Kidney capillary endothelial cell (primary cell): ENCODE measurements at places on chromosomes 1 and 21.

GRCh38 chr1:234938924-234939323, 189.7 kb downstream of the TOMM20 start:
- no peak for DNase-seq

DNA sequence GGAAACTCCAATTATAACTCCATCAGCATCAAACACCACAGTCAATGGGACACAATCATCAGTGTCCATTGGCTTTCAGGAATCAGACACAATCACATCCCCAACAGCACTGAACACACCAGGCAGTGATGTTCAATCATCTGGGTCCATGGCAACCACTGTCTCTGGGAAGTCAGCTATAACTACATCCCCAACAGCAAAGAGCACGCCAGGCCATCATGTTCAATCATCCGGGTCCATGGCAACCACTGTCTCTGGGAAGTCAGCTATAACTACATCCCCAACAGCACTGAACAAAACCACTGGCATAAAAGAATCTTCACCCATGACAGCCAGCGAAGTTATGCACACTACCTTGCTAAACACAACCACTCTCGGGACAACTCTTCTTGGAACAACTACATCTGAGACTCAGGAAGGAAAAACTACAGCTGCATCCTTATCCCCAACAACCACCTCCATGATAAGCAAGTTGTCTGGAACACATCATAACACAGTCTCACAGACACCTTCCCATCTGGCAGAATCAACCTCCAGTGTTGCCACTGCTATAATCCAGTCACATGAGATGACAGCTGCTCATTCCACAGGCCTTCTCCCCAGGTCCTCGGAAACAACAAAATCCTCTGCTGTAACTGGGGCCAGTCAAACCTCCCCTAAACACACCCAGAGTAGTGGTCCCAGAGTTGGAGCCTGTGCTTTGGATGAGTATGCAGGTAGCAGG, 19.9 kb downstream of the CATSPER4 start:
- no peak for DNase-seq

GRCh38 chr1:221137666-221138065, 258.4 kb downstream of the HLX start:
- no peak for DNase-seq

DNA sequence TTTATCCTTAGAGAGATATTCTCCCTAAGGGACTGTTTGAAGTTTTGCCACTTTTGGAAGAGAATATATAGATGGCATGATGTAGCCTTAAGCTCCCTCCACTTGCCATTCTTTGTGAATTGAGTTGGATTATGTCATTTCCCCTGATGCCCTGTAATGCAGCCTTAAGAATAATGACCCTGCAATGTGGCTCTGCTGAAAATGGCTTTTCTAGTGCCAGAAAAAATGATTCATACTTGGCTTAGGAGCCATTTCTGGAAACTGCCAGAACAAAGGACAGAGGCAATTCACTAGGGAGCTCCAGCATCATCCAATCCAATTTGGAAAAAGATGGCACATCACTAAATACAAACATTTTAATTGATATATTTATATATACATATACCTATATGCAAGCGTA, 265.3 kb downstream of the SPATA17 start:
- peak; percentile 23 for DNase-seq

GRCh38 chr1:241542199-241542907, 10.2 kb downstream of the KMO start:
- DNase-seq, result no peak

DNA sequence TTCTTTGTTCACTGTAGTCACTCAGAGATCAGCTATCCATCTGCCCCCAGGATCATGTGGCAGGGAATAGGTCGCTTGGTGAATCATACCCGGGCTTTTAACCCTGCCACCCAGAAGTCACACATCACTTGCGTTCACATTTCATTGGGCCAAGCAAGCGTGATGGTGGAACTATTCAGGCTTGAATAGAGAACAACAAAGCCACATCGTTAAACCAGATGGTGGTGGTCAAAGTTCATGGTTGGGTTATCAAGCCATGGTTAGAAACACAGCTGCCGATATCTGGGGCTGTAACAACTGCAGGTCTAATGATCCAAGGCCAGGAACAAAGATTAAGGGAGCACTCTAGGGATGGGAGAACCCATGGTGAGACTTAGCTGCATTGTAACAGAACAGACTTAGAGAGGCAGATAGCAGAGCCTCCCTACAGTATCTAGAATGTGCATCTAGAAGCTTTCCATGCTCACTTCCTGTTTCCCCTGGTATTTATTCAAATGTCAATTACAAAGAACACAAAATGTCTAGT, 40.0 kb upstream of the PTPRC start:
- DNase-seq, result no peak

- DNase-seq, result no peak
Observed at GRCh38 chr1:166136699-166137401, 30.0 kb downstream of the FAM78B start.

DNA sequence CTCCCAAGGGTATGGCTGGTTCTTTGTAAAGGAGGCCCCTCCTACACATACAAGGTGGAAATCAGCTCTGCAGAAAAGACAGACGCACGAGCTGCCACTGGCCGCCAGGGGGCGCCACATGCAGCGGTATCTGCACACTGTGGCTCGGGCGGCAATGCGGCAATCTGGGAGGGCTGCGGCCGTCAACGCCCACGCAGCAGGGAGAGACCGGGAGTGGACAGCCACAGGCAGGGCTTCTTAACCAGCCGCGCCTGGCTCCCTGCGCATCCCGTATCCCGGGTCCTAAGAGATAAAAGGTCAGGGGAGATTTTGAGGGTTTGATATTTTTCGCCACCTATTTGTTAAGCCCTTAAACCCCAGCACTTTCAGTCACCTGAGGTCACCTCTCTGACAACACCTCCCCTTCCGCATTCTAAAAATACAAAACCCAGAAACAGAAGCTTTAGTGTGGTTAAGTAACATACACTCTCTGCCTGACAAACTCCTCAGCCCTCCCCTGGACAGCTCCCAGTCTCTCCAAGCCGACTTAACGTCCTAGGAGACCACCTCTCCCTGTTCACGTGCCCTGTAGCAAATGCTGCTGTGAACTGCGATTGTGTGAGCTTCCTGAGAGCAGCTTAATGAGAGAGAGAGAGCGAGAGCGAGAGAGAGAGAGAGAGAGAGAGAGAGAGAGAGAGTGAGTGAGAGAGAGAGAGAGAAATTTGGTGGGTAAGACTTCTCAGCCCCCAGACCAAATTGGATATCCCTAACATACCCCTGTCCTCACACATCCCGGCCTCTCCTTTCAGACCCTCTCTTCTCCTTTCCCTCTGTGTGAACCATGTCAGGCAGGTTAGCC, 13.5 kb upstream of the KCNA2 start:
- DNase-seq, result peak; percentile 70

DNA sequence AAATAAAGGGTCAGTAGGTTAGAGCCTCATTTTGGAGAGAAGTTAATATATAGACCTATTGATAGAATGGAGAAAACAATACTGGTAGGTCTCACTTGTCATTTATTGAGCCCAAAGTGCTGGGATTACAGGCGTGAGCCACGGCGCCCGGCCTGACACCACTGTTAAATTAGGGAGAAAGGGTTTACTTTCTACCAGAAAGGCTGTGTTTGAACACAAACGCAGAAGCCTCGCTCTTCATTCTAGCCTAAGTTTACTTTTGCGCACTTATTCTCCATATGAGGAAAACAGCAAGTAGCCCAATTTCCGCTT, 710 bp upstream of the PRPF3 start:
- DNase-seq, result peak; percentile 7

- DNase-seq, result no peak
Observed at GRCh38 chr21:35543746-35544145, 494.6 kb upstream of the RUNX1 start.
